ENCODE measurements at places on chromosomes 7 and 10.
A peak's percentile ranks its signal among the peaks of the same experiment; 100 is the strongest.

GRCh38 chr10:101552442-101552841 is 35.6 kb downstream of the POLL start:
- no peak for DNase-seq

DNA sequence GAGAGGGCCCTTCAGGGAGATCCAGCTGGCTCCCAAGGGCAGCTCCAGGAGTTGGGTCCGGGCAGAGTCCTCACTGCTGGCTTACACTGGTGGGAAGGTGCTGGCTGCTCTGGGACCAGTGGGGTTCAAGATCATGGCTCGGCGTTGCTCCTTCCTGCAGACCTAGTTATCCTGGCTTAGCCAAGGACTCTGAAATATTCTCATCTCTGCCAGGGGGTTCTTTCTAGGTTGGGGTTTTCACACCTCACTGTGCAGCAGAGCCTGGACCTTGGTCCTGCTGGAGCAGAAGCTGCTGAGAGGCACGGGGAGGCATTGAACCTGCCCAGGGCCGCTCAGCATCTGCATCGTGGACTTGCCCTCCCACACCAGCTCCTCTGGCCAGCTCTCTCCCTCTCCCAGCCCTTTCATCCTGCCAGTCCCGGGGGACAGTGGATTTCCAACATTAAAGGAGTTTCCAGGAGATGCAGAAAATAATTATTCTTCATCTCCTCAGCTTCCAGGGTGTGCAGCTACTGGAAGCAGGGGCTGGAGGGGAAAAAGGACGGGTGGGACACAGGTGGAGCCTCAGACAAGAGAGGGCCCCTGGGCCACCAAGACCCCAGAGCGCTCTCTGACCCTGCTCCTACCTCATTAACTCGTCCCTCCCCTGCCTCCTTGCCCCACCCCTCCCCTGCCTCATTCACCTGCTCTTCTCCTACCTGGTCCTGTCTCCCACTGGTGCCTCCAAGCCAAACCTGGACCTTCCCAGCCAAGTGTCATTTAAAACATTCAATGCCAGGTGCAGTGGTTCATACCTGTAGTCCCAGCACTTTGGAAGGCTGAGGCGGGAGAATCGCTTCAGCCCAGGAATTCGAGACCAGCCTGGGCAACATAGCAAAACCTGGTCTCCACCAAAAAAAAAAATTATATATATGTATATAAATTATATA is 42.5 kb downstream of the JAKMIP3 start:
- DNase-seq = no peak

- DNase-seq = no peak
Measured at GRCh38 chr7:26653430-26654399, 210.7 kb downstream of the SKAP2 start.

GRCh38 chr7:36728143-36728542 is 3.8 kb upstream of the AOAH start:
- DNase-seq = no peak

- no peak for DNase-seq
Measured at GRCh38 chr7:64832136-64832535, 37.9 kb downstream of the ZNF138 start.

DNA sequence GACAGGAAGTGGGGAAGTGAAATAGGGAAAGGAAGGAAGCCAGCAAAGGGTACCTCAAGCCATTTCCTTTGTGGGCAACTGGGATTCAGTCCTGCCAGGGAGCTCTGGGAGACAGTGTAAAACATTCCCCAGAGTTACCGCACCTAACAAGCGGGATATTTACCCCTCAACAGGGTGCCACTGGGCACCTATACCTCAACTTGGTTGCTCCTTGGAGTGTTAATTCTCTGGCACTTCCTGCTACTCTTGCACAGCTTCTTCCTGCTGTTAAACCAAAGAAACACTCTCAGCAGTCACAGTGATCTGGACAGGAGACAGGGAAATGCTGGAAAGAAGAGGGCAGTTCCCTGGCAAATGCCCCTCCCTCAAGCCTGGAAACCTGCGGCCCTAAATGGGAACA is 151.3 kb downstream of the REEP3 start:
- DNase-seq = no peak

- peak; percentile 5 for DNase-seq
Measured at GRCh38 chr10:3002304-3002703, 65.0 kb upstream of the PFKP start.

DNA sequence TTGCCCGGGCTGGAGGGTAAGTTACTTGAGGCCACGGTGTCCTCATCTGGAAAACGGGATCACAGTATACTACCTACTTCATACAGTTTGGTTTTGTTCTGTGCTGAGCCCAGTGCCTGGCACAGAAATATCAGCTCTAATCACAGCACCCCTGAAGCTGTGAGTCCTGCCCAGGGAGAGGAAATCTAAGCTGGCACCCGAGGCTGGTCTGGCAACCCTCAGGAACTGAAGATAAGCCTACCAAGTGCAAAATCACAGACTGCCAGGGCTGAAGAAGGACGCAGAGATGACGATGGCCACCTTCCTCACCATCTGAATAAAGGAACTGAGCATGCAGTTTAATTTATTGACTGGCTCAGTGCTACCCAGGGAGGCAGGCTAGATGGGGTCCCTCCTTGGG is 7.7 kb upstream of the TMEM120A start:
- no peak for DNase-seq

DNA sequence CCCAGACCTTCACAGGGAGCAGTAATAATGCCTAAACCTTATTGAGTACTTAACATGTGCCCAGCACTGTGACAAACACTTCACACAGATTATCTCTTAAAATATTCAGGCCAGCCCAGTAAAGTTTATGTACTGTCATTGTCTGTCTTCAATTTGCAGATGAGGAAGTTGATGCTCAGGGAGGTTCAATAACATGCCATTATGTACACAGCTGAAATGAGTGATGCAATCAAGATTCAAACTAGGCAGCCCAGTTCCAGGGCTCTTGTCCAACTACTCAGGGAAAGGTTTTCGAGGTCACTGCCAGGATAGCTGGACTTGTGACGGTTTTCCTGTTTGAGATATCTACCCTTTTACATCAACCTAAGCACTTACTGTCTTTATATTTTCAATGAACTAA is 56.1 kb downstream of the AUTS2 start:
- no peak for DNase-seq

- peak; percentile 3 for DNase-seq
Measured at GRCh38 chr7:16071246-16071857, 350.0 kb downstream of the CRPPA start.

GRCh38 chr10:70652761-70653657 is 19.3 kb upstream of the ADAMTS14 start:
- DNase-seq = no peak

DNA sequence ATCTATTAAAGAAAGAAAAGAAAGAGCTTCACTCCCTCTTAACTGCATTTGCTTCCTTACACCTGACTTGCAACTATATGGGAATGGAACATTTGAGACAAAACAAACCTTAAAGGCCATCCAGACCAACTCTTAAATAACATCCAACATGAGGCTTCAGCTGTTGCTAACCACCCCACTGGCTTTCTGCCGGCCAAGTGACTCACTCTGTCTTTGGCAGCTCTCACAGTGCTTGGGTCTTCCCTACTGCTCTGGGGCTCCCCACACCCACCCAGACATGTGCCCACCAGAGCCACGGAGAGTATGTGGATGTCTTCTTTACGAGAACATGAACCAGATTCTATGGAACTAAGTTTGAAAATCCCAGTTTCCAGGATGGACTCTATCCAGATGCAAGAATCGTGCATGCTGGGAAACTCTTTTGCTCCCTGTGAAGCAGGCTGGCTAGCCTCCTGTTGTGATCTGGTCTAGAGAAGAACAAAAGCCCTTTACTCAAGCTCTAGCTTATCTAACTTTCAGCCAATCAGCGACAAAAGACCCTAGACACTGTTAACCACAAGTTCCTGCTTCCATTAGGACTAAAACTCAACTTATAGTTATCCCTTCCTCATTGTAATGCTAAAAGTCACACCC is 245.7 kb downstream of the TCERG1L start:
- DNase-seq = no peak

DNA sequence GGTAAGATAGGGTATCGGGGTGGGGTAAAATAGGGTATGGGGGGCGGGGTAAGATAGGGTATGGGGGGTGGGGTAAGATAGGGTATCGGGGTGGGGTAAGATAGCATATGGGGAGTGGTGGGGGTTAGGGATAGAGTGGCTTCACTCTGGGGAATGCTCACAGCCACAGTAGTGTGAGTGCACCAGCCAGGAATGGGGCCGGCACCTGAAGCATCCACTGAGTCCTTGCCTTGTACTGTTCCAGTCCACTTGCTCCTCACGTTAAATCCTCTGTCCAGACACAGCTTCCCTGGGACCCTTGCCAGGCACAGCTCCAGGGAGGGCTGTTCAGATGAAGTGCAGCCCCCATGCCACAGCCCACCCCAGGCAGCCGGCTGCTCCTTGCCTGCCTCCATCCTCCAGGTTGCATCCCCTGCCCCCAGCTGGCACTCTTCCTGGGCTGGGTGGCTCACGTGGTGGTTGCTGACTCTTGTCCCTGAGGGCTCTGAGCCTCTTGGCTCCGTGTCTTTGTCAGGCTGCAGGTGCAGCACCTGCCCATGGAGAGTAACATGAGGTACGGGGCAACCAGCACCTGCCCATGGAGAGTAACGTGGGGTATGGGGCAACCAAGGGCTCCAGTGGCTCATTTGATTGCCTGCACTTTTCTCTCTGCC is 268.4 kb downstream of the TCERG1L start:
- DNase-seq = no peak

- peak; percentile 49 for DNase-seq
Measured at GRCh38 chr10:103592186-103593021, 98.9 kb downstream of the NEURL1 start.

DNA sequence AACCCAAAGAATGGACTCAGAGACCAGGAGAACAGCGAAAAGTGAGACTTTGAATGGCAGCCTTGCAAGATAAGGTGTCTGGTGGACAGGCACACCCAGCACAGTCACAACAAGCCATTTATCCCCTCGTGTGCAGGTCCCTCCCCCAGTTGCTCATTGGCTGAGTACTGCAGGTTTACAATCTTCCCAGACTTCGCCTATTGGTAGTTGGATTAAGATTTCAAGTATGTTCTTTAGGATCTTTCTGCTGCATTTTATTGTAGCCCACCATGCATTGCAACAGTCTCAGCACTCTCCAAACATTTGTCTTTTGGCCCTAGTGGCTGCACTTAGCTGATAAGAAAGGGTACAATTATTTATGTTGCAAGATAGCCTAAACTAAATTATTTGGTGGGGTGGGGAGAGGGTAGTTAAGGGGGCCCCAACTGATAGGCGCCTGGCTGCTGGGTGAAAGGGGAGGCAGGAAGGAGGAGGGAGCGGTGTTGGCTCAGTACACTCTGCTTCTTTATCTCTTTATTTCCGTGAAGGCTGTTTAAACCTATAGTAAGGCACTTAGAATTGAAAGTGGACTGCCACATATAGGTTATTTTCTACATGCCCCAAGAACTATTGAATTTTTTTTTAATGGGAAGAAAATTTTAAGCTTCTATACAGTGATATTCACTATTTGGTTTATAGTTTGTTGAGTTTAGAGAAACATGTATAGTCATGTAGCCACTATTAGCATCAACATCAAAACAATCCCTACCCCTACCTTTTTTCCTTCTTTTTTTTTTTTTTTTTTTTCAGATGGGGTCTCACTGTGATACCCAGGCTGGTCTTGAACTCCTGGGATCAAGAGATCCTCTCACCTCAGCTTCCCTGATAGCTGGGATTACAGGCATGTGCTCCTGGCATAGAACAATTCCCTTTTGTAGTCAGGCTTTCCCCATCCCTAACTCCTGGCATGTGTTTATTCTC is 54.2 kb downstream of the GUSB start:
- DNase-seq = no peak

DNA sequence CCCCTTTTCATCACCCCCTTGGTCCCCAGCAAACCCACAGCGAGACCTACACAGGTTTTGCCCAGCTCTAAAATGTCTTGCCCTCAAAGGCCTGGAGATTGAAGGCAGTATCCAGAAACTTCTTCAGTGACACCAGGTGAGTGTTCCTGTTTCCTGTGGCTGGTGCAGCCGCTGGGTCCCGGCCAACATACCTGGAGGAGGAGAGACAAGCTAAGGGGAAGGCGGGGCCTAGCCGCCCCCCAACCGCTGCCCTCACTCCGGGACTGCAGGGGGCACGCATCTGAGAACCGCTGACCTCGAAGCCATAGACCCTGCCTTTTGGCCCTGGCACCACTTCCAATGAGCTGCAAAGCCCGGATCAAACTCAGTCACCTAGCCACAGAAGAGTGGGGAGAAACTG is 27.0 kb downstream of the OGDHL start:
- DNase-seq = no peak

- DNase-seq = no peak
Measured at GRCh38 chr7:93226310-93226709, at the start of gene HEPACAM2. Gene HEPACAM2 (minus strand): TSS chr7:93226469.

DNA sequence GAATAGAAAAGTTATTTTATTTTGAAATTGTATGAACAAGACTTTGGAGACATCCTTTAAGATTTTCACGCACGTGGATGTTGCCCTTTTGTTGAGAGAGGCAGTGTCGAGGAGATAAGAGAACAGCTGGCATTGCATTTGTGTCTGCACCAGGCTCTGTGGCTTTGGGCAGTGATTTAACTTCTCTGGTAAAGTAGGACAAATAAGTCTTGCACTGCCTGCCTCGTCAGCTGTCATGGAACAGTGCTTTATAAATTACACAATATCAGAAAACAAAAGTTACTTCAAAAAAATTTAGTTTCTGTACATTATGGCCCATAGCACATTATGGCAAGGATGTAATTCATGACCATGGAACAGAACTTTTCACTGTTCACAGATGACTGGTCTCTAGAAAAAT is 20.1 kb downstream of the SNX10 start:
- DNase-seq = no peak

GRCh38 chr7:149444287-149444686 is 16.6 kb downstream of the ZNF777 start:
- no peak for DNase-seq

DNA sequence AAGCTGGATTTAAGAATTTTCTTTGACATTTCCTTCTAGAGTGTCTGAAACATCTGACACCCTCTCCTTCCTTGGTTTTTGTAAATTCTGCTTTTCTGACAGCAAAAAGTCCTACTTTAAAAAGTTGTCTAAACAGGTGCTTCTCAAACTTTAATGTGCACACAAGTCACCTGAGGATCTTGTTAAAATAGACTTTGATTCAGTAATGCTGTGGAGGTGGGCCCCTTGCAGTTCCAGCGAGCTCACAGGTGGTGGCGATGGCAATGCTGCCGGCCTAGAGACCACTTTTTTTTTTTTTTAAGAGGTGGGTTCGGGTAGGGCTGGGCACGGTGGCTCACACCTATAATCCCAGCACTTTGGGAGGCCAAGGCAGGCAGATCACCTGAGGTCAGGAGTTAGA is 77.1 kb downstream of the ABCC2 start:
- DNase-seq = no peak

- DNase-seq = no peak
Measured at GRCh38 chr10:100744987-100745881, at the start of gene PAX2. Gene PAX2 (plus strand): TSS chr10:100745582. CDS start chr10:100746261, 679 bp downstream.

GRCh38 chr7:157299317-157299612 is 37.5 kb upstream of the DNAJB6 start:
- DNase-seq = no peak

Data from activated CD4-positive, alpha-beta T cell treated with anti-CD3 and anti-CD28 coated beads, Interleukin-2, amount 50 U/mL, for 48 hours (primary cell).